ENCODE measurements at places on chromosomes 11 and 22. TPM values are rescaled to one million over a fixed set of nuclear protein-coding genes. Genes with fewer than 3 reads are reported as not detected.

- H3K27me3 ChIP-seq, result no peaks in the 10 kb centered on the region
- no peak overlapping the region for H3K4me3 ChIP-seq
- H3K27ac ChIP-seq, result peak overlapping the region; percentile 69
- H3K4me1 ChIP-seq, result no peaks in the 10 kb centered on the region
- no peak for DNase-seq
Measured at GRCh38 chr11:126346586-126346940, 8.9 kb upstream of the ST3GAL4 start.

DNA sequence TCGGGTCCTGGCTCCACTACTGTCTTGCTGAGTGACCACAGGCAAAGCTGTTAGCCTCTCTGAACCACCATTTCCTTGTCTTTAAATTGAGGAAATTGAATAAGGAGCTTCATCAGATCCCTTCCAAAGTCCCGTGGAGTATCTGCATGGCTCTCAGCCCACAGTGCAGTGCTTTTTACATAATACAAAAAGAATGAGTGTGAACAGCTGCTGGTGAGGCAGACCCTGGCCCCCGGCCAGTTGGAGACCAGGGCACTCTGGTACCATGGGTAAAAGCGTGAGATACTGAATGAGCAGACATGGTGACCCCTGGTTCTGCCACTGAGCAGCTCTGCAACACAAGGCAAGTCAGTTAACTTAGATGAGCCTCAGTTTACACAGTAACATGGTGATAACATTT, 86.8 kb downstream of the GALNT18 start:
- no peak overlapping the region for H3K4me3 ChIP-seq
- no peak for DNase-seq
- no peaks in the 10 kb centered on the region for H3K36me3 ChIP-seq
- no peak overlapping the region for H3K27ac ChIP-seq
- no peaks in the 10 kb centered on the region for H3K4me1 ChIP-seq
- H3K27me3 ChIP-seq, result no peaks in the 10 kb centered on the region

GRCh38 chr11:110479108-110480101, 49.7 kb downstream of the FDX1 start:
- no peaks in the 10 kb centered on the region for H3K36me3 ChIP-seq
- no peak overlapping the region for H3K4me3 ChIP-seq
- H3K27ac ChIP-seq, result no peak overlapping the region
- no peaks in the 10 kb centered on the region for H3K27me3 ChIP-seq
- DNase-seq, result no peak
- H3K4me1 ChIP-seq, result no peaks in the 10 kb centered on the region

GRCh38 chr11:6253197-6253596, 6.4 kb upstream of the CCKBR start:
- no peaks in the 10 kb centered on the region for H3K36me3 ChIP-seq
- no peaks in the 10 kb centered on the region for H3K4me1 ChIP-seq
- no peak overlapping the region for H3K4me3 ChIP-seq
- no peak for DNase-seq

DNA sequence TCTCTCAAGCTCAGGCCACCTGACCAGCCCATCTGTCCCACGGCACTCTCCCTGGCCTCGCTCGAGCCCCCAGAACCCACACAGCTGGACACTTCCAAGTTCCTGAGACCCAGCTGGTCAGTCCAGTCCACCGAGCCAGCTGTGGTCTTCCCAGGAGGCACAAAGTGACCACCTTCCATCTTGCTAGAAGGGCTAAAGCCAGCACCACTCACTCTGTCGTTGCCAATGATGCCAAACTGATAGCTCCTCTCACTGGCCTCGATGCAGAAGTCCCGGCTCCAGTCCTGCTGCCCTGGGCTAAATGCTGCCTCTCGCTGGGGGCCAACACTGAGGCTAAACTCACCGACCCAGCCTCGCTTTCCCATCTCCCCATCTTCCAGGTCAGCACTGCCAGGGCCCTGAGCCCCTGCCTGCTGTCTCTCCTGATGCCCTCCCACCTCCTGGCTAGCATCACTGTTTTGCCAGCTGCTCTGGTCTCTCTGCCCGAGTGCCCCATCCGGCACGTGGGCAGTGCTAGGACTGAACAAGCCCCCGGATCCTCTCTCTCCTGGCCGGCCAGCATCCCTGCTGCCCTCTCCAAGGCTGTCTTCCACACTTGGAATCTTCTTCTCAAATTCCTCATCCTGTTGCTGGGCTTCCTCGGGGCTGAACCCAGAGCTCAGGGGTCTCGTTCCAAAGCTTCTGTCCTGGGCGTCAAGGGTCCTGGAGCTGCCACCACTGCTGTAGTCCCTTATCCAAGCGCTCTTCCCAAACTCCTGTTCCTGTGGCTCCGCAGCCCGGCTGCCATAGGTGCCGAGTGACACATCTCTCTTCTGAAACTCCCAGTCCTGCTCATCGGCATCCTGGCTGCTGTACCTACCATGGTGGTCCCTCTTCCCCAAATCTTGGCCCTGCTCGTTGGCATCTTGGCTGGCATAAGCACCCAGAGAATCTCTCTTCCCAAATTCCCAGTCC, 15.4 kb downstream of the TNKS1BP1 start:
- no peaks in the 10 kb centered on the region for H3K36me3 ChIP-seq
- DNase-seq, result no peak
- no peak overlapping the region for H3K4me3 ChIP-seq

- H3K36me3 ChIP-seq, result no peaks in the 10 kb centered on the region
- no peak overlapping the region for H3K27ac ChIP-seq
- DNase-seq, result no peak
Measured at GRCh38 chr11:14705067-14705466, 61.5 kb downstream of the PDE3B start.

GRCh38 chr11:126522606-126523005, 167.1 kb downstream of the ST3GAL4 start:
- H3K36me3 ChIP-seq, result no peaks in the 10 kb centered on the region
- no peaks in the 10 kb centered on the region for H3K4me1 ChIP-seq
- H3K27me3 ChIP-seq, result no peaks in the 10 kb centered on the region
- no peak overlapping the region for H3K27ac ChIP-seq
- DNase-seq, result no peak

DNA sequence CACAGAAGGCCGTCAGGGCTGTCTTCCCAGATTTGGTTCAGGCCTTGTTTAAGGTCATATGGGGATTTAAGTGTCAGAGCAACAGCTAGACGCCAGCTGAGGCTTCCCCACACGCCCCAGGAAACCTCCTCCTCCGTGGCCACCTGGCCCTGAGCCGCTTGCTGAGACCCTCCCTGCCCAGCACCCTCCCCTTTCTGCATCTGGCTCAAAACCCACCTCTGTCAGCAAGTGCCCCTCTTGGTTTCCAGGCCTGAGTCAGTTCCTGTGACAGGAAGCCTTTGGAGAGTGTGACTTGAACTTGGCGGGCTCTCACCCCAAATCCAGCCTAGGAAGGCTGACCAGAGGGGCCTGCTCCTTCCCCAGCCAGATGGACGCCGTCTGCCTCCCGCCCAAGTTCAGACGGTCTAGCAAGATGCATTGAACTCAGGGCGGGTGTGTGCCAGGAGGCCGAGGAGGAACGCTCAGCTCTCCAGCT, 561 bp downstream of the FXYD2 start:
- no peak for DNase-seq
- H3K4me3 ChIP-seq, result no peak overlapping the region
- peaks cover 46% of the 10 kb centered on the region for H3K4me1 ChIP-seq
- no peaks in the 10 kb centered on the region for H3K36me3 ChIP-seq
- H3K27ac ChIP-seq, result no peak overlapping the region
- H3K27me3 ChIP-seq, result no peaks in the 10 kb centered on the region

GRCh38 chr11:68448604-68449011, 11.9 kb upstream of the PPP6R3 start:
- no peaks in the 10 kb centered on the region for H3K36me3 ChIP-seq
- H3K4me3 ChIP-seq, result no peak overlapping the region
- H3K4me1 ChIP-seq, result no peaks in the 10 kb centered on the region
- no peaks in the 10 kb centered on the region for H3K27me3 ChIP-seq
- no peak overlapping the region for H3K27ac ChIP-seq

DNA sequence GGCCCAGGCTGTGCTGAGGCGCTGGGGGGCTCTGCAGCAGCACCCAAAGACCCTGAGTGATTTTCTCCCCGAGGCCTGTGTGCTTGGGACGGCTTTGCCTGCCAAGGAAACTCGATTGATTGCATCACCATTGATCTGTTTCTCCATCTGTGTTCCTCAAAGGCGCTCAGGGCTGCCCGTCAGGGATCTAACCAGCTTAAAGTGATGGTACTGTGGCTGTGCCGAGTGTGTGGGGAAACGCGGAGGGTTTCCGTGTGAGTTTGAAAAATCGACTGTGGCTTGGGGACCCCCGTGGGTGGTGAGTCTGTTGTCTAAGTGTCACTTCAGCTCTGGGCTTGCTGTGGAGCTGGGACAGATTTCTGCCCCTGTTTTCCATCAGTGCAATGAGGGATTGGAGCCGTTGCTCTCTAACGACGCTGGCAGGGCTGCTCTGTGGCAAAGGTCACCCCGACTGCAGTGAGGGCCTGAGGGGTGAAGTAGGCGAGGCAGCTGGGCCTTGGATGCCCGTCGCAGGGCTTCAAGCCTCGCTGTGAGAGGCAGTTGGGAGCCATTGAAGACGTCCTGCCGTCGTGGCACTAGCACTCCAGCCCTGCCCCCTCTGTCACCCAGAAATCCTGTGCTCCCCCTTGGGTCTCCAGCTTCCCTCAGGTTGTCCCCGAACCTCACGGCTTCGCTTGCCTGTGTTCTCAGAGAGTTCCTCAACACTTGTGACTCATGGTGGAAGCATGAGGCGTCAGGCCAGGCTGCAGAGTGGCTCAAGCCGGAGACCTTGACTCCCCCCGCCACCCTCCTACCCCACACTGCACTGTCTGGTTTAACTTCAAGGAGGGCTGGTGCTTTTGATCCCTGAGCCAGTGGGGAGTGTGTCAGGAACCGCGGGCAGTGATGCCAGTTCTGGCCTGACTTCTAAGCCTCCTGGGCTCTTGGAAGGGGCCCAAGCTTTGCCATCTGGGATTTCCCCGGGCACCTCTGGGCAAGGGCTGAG, 21.8 kb downstream of the CACNA1I start:
- no peaks in the 10 kb centered on the region for H3K36me3 ChIP-seq
- H3K27ac ChIP-seq, result no peak overlapping the region
- H3K4me1 ChIP-seq, result no peaks in the 10 kb centered on the region
- DNase-seq, result no peak

The WT1 gene
- not detected for total RNA-seq

The PTH gene
- total RNA-seq, result not detected

The PUS3 gene
- 19.2 TPM for total RNA-seq

The MUC5AC gene
- total RNA-seq, result not detected
